Immature natural killer cell (primary cell): ENCODE measurements at places on chromosomes 5 and 9. TPM values are rescaled to one million over a fixed set of nuclear protein-coding genes. Genes with fewer than 3 reads are reported as not detected.

DNA sequence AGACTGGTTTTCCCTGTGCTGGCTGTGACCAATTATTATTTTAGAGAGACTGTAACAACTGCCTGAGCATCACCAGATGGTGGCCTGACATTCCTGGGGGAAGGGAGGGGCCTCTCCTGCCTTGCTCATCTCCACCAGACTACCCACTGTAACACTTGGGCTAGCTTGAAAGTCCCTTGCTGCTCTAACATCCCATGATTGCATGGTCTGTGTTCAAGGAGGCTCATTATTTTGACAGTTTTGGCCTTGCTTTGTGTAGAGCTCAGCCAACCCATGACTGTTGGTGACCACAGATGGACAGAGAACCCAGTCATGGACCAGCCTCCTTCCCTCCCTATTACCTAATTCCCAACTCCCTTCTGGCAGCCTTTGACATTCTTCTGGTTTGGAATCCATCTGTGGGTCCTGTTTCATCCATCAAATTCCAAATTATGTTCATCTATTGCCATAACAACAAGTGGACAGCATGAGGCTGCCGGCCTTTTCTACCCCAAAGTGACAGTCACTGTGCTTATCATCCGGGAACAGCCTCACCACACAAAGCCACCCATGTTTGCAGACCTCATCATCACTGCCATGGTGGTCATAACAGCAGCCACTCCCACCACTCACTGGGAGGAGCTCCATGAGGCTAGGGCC lies 49.0 kb upstream of the ICE1 start:
- H3K4me1 ChIP-seq = no peaks in the 10 kb centered on the region
- no peak overlapping the region for H3K4me3 ChIP-seq
- peaks cover 3% of the 10 kb centered on the region for H3K27me3 ChIP-seq
- H3K36me3 ChIP-seq = peaks cover 3% of the 10 kb centered on the region
- no peak overlapping the region for H3K27ac ChIP-seq

DNA sequence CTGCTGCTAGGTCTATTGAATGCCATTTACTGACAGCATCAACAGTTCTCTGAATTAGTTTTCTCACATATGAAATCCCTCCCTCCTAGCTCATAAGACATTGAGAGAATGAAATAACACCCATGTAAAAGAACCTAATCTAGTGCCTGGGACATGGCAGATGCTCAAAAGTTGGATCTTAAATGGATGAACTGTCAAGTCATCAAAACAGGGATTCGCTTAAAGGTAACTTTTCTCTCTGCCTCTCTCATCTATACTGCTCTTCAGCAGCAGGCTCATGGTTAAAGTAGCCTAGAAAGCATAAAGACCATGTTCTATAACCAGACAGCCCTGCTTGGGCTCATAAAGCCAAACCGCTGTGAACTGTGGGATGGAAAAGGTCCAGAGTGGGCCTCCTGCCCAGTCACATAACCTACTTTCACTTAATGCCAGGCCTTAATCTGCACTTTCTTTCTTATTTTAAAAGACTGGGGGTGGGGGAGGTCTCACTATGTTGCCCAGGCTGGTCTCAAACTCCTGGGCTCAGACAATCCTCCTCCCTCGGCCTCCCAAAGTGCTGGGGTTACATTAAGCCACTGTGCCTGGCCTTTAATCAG lies 3.7 kb downstream of the TMEM245 start:
- peaks cover 5% of the 10 kb centered on the region for H3K36me3 ChIP-seq
- DNase-seq = no peak
- H3K27me3 ChIP-seq = peaks cover 3% of the 10 kb centered on the region
- H3K4me1 ChIP-seq = peaks cover 86% of the 10 kb centered on the region

DNA sequence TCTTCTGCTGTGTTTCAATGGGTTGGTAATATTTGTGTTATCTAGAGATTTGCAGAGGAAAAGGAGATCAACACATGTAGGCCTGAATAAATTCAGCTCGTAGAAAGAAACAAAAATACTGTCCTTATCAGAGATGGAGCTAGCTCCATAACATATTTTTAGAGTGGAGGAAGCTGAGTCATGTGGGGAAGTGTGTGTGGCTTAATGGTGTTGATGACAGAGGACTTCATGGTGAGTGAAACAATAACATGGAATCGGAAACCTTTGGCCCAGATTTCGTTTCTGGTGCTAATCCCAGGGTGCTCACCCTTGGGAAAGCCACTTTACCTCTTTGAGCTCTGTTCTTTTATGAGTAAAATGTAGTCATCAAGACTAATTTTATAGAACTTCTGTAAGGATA lies 825.0 kb downstream of the TLR4 start:
- H3K27me3 ChIP-seq = no peaks in the 10 kb centered on the region
- DNase-seq = no peak
- no peaks in the 10 kb centered on the region for H3K4me1 ChIP-seq

GRCh38 chr5:56409331-56410190 lies 176.4 kb upstream of the ANKRD55 start:
- H3K27ac ChIP-seq = no peak overlapping the region
- H3K27me3 ChIP-seq = peaks cover 1% of the 10 kb centered on the region
- H3K4me3 ChIP-seq = no peak overlapping the region
- H3K4me1 ChIP-seq = no peaks in the 10 kb centered on the region
- H3K36me3 ChIP-seq = no peaks in the 10 kb centered on the region

Gene PPIP5K2
- 24.5 TPM for polyA plus RNA-seq

Gene FBLL1
- polyA plus RNA-seq = not detected
